ENCODE measurements at places on chromosomes 6 and 20.
A peak's percentile ranks its signal among the peaks of the same experiment; 100 is the strongest.

DNA sequence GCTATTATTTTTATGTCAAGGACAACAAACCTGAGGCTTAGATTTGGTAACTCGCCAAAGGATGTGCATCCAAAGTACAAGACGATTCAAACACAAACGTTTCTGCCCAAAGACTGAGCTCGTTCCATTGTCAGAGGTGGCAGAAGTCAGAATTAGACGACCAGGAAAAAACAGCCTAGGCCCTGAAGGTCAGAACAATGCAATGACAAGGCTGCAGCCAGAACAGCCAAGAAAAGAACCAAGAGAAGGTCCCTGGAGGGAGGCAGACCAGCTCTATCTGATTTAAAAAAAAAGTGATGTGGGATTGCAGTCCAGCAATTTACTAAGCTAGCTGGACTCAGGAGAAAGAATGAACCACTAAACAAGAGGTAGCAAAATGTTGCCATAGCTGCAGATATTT is 54.2 kb downstream of the NCOA7 start:
- no peak for DNase-seq

DNA sequence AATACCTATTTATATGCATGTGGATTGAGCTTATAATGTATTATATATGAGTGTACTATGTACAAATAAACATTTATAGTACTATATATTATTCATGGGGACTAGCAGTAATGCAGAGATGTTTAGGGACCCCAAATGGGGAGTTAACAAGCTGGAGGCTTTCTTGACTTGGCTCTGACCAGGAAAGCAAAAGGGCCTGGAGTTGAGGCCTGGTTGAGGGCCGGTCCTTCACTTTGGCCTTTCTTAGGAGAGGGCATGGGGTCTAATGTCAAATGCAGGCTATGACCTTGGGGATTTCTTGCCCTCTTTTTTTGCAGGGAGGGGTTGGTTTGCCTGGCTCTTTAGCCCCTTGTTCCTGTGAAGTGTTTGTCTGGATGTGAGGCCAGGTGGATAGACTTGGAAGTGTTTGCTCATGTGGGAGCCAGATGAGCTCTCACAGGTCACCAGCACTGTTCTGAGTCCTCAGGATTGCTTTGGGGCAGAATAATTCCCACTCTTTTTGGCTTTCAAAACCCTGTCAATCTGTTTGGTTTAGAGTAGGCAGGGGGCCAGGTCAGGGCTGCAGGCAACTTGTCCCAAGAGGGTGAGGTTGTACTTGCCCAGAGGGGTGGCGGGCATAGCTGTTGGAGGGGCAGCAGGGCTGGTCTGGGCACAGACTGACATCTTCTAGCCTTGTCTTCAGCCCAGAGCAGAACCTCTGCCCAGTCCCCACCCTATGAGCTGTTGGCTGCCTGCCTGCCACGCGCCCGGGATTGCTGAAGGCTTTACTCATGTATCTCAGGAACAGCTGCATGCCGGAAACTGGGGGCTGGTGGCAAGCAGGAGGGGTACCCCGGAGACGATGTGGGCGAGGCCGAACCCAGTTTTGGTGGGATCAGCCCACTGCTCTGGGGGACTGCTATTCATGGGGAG is 14.6 kb downstream of the TJAP1 start:
- peak; percentile 82 for DNase-seq

DNA sequence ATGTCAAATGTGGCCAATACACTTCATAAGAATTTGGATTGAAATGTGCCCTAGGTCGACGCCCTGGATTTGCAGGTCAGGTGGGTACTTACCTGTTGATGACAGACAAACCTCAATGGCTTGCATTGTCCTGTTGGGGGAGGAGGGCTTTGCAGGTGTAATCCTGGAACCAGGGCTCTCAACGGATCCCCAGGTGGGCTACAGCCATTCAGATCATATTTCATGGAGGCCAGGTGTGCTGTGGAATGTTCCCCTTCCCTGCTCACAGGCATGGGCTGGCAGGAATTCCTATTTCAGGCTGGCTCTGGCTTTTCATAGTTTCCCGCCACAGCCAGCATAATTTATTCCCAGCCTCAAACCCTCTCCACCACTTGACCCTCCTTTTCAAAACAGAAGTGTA is 254.7 kb downstream of the SMOC2 start:
- DNase-seq = no peak

DNA sequence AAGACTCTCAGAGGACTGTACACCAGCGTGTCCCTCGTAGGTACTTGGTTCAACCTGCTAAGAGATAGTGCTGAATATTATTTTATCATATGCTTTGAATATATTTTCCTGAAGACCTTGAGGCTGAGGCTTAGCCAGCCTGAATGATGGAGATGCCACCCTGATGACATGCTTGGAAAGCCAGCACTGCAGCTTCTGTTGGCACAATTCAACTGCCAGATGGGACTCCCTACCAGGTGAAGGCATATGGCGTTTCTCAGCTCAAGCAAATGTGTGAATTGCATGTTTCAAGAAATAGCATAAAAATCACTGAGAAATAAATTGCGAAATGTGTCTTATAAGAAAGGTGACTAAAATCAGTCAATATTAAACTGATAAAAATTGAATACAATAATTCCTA is 228.1 kb upstream of the CST7 start:
- DNase-seq = no peak

DNA sequence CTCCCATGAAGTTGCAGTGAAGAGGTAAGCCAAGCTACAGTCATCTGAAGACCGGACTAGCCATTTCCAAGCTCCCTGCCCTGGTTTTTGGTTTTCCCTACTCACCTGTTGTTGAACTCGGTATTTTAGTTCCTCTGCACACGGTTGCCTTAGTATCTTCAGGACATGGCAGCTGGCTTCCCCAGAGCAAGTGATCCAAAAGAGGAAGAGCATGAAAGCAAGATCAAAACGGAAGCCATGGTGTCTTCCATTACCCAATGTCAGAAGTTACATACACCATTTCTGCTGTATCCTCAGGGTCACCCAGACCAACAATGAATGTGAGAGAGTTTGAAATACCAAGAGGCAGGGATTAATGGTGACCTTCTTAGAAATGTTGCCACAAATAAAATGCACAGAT is 276.6 kb upstream of the CNR1 start:
- no peak for DNase-seq

DNA sequence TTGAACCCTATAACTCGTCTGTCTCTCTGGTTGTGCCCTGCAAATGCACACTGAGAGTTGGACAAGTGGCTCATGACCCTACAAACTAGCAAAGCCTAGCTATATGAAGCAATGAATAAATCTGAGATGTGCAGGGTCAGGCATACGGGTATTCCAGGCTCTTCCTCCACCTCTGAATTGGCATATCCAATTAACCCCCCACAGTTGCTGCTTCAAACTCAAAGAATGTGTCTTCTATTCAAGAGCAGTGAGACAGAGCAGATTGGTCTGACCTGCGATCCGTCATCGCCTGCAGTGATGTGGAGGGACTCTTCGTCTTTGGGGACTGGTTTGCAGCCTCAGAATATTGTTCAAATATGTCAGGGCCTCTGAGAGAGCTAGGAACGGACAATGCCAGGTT is 59.8 kb downstream of the LAMP5 start:
- DNase-seq = no peak

GRCh38 chr20:19380211-19380610 is 167.8 kb downstream of the SLC24A3 start:
- no peak for DNase-seq

- no peak for DNase-seq
These were observed 215.4 kb downstream of the HDGFL1 start for GRCh38 chr6:22784601-22785410.

DNA sequence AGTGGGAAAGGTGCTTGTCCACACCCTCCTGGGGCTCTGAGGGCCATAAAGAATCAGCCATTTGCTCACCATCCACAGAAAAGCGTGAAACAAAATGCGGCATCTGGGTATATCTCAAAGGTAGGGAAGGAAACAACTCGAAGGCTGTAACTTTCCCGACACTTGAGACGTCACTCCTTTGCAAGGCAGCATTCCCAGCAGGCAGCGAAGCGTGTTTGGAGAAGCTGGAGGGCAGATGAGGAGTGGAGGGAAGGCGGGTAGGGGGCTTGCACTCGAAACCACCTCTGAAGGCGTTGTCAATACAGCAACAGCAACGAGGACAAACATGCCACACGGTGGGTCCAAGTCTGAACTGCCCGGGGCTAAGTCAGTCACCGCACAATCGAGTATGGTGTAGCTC is 98.4 kb downstream of the FOXC1 start:
- no peak for DNase-seq

GRCh38 chr6:3518356-3519190 is 61.7 kb upstream of the SLC22A23 start:
- no peak for DNase-seq

- DNase-seq = no peak
These were observed 2.6 kb upstream of the LKAAEAR1 start for GRCh38 chr20:64086801-64087200.

DNA sequence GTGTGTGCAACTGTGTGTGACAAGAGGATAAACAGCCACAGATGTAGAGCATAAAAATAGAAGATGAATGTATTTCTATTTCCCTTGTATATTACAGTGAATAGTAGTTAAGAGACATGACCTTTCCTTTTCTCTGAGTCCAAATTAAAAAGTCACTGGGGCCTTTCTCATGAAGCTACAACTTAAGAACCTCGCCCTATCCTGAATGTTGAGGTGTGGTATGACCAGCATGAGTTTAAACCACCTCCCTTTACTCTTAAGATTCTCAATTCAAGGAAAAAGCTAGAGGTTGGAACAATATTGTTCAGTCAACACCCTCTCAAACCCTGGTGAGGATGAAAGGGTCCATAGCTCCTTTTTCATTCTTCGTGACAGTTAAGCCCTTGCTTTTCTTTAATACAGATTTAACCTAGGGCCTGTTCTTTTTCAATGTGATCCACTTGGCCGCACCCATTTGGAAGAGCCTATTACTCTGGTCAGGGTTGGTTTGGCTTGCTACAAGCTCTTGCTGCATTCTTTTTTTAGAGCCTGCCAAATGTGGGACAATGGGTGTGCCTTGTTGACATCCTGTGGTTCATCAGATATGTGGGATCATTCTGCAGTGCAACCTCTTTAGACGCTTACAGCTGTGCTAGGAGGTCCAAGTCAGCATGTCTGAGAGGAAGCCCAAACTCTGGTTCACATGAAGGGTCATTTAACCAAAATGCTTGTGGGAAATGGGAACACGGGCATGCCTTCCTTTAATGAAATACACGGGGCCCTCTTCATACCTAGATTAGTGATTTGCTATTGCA is 290.0 kb downstream of the HAO1 start:
- DNase-seq = no peak

DNA sequence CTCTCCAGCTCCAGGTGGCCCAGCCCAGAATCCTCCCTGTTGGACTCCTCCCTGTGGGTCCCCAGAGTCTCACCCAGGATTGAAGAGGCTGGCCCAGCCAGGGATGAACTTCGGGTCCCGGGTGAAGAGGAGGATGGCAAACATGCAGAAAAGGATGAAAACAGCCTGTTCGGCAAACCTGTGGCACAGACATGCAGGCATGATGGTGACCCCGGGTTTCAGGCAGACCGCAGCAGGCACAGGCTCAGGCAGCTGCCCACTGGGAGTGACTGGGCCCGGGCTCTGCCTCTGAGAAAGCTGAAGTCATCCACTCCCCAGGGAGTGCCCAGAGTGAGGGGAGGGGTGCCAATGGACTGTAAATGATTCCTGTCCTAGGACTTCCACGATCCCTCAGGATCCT is 37.5 kb upstream of the OCSTAMP start:
- DNase-seq = no peak

GRCh38 chr6:110233770-110234374 is 53.6 kb downstream of the CDC40 start:
- no peak for DNase-seq

GRCh38 chr20:34709831-34710567 is 5.9 kb downstream of the TP53INP2 start:
- peak; percentile 45 for DNase-seq

GRCh38 chr6:32178547-32179440 is 589 bp downstream of the RNF5 start:
- DNase-seq = no peak

GRCh38 chr6:16292942-16293341 is 54.6 kb downstream of the GMPR start:
- no peak for DNase-seq

DNA sequence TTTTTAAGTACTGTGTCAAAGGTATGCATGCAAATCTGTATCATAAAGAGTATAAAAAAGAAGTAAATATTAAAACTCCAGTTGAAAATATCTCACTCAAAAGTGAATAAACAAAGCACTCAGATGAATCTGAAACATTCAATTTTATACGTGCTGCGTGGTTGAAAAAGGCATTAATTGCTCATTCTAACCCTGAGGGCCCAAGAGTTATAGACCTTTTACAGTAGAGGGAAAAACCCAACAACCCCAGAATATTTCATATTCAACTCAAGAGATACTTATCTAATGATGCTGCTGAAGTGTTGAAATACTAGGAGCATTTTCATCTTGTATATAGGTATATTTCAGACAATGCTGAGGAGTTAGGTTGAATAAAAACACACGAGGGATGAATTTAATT is 862.8 kb upstream of the CITED2 start:
- DNase-seq = no peak

- no peak for DNase-seq
These were observed 331 bp upstream of the UFL1 start for GRCh38 chr6:96521306-96521643.

GRCh38 chr6:33426590-33427511 is 7.0 kb downstream of the SYNGAP1 start:
- DNase-seq = no peak

- DNase-seq = no peak
These were observed 77.0 kb downstream of the SULF2 start for GRCh38 chr20:47708140-47708807.

DNA sequence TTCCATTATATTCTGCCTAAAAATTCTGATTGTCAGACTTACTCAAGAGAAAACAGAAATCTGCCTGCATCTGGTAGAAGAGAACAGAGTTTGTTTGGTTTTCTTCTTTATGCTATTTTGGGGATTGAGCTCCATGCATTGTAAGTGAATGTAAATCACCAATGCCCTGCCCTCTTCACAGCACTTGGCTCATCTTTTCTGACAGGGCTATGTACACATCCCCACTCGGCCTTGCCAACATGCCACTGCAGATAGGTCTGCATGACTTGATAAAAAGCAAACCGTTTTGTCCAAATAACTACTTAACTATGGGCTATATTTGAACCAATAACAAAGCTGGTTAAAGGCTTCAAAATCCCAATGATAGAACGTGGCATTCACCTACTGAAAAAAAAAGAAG is 117.7 kb downstream of the IBTK start:
- DNase-seq = no peak

- DNase-seq = no peak
These were observed 67.4 kb downstream of the CNBD2 start for GRCh38 chr20:36035745-36036144.

DNA sequence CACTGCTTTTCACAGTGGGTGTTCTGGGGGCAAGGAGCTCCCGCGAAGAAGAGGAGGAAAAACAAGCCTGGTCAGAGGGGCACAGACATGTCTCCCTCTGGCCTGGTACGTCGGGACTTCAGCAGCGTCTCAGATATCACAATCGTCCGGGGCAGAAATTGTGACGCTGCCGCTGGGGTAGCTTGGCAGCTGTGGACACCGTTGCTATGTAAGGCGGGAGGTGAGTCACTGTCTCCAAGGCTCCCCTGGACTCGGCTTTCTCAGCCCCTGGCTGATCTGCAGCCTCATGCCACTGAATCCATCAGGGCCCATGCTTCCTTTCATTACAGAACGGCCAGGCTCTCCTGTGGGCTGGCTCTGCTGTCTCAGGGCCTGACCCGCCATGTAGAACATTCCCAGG is 98.7 kb downstream of the SULF2 start:
- no peak for DNase-seq

- DNase-seq = no peak
These were observed 17.6 kb downstream of the PRDM1 start for GRCh38 chr6:106103728-106104109.

GRCh38 chr20:44537993-44538392 is 16.1 kb upstream of the SERINC3 start:
- DNase-seq = no peak
